ENCODE measurements at places on chromosomes 16 and 17.

- no peak for DNase-seq
Observed at GRCh38 chr17:15475631-15476354, 8.4 kb upstream of the CDRT4 start.

GRCh38 chr17:14044702-14045101 lies 24.6 kb upstream of the COX10 start:
- no peak for DNase-seq

DNA sequence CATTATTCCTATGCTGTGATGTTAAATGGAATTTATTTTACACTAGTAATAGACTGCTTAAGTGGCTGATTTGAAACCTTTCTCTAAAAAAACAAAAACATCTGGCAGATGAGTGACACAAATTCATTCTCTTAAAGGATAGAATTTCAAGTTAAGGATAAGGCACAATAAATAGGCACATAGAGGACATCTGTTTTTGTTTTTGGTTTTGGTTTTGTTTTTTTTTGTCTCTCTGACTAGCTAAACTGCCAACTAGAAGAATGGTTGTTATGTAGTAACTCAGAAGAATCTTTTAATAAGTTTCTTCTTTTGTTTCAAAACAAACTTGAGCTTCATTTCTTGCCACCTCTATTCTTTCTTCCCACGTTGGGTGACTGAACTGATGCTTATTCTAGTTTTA lies 5.1 kb upstream of the VPS4A start:
- no peak for DNase-seq

DNA sequence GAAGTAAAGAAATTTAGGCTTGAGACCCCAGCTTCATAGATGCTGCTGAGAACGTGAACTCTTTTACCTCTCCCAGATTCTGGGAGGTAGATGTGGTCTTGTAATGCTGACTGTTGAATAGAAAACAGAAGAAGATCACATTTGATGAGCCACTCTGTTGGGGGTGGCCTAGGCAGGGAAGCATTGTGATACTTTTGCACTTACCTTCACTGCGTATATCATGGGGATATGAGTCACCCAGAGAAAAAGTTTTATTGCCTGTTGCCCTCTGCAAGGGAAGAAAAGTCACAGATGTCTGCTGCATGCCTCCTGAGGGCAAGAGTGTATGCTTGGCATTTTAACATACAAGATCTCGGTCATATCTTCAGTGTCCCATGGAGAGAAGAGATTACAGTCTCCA lies 365.4 kb downstream of the SNX29 start:
- no peak for DNase-seq

DNA sequence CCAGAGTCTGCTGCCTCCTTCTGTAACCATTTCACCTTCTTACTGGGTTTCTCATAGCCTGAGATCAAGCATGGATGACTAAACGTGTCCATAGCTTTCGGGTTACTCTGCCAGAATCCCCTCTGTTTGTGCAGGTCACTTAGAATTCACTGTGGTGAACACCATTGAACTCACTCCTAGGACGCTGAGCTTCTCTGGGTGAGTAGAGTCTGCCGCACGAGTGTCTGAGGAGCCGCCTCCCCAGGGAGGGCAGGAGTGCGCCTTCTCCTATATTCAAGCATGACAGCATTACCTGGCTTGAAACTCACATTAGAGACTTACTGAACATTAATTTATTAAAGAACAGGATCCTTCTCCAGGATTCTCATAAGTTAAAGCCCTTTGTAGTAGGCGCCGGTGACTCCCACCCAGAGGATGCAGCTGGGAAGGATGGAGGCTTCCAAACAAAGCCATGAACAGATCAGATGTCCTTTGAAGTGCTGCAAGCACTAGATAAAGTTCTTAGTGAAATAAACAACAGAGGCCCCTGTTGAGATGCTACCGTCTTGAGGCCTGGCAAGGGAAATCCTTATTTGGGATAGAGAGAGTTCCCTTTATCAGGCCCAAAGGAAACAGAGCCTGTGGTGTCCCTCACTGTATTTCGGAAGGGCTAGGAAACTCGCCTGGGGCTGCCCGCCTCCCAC lies 144.6 kb upstream of the PLCG2 start:
- DNase-seq, result no peak

- no peak for DNase-seq
Observed at GRCh38 chr17:29949696-29950095, 8.3 kb downstream of the EFCAB5 start.

DNA sequence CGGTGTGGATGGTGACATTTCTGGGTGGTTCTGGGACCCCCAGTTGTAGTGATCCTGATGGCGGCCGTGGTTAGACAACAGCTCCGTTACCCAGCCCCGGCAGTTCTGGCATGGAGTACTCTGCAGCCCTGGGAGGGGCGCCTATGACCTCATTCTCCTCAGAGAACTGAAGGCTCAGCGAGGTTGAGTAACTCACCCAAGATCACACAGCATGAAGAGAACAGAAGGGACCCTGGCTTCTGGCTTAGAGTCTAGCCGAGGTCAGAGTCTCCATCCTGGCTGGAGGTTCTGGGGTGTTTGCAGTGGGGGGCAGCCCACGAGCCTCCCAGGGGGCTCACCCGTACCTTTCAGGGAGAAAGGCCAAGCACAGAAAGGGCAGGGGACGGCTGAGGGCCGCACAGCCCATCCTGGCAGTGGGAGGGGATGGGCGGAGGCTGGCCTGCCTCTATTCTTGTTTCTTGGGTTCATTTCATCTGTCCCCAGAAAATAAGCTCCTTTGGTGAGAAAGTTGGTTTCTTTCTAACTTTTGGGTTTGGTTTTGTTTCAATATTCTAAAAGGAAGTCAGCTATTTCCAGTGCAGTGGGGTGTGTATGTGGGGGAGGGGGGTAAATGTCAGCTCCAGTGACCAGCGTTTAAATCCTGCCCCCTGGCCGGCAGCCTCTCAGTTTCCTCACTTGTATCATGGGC lies 13.2 kb downstream of the ZFPM1 start:
- DNase-seq, result no peak

- no peak for DNase-seq
Observed at GRCh38 chr17:2202996-2203575, 100.5 kb downstream of the SMG6 start.

DNA sequence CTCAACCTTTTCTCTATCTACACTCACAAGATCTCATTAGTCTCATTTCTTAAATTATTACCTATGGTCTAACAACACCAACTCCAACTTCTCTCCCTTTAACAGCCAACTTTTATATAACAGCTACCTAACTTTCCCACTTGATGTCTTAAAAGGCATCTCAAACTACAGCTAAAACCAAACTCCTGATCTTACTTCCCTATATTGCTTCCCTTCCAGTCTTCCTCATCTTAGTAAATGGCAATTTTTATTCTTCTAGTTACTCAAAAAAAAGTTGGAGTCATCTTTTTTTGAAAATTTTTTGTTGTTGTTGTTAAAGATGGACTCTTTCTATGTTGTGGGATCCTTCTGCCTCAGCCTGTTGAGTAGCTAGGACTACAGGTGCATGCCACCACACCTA lies 15.3 kb downstream of the SRR start:
- DNase-seq, result no peak

DNA sequence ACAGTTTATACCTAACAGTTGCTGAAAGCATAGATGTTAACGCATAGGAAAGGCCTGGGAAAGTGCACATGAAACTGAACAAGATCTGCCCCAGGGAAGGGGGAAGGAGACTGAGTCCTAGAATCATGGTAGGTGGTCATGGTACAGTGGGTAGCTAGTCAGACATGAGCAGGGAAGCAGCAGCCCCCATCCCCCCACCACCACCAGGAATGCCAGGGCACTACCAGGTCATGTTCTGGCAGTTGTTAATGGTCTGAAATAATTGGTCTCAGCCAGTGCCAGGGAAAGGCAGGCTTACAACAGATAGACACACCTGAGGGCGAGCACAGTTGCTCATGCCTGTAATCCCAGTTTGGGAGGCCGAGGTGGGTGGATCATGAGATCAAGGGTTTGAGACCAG lies 185.2 kb downstream of the CPPED1 start:
- no peak for DNase-seq

DNA sequence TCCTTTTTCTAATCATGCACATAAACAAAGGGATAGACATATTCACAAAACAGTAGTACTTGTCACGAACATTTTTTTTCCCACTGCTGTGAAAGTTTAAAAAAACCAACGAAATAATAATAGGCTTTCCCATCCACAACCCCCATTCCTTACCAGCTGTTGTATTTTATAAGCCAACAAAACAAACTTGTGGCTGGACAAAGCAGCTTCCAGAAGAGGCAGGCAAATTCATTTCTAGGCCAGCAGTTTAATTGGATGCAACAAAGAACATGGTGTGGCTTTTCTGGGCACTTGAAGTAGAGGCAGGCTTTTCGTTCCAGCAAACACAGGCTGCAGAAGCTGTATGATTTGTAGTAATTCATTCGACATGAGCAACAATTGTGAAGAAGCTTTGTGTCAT lies 56.0 kb upstream of the FAM20A start:
- no peak for DNase-seq

- DNase-seq, result no peak
Observed at GRCh38 chr17:35866341-35866950, 2.2 kb downstream of the HEATR9 start.

GRCh38 chr16:49660626-49661025 lies 195.3 kb downstream of the ZNF423 start:
- DNase-seq, result no peak

- no peak for DNase-seq
Observed at GRCh38 chr17:49872754-49873377, 25.0 kb upstream of the TAC4 start.

GRCh38 chr17:27540318-27541101 lies 84.3 kb downstream of the KSR1 start:
- no peak for DNase-seq

DNA sequence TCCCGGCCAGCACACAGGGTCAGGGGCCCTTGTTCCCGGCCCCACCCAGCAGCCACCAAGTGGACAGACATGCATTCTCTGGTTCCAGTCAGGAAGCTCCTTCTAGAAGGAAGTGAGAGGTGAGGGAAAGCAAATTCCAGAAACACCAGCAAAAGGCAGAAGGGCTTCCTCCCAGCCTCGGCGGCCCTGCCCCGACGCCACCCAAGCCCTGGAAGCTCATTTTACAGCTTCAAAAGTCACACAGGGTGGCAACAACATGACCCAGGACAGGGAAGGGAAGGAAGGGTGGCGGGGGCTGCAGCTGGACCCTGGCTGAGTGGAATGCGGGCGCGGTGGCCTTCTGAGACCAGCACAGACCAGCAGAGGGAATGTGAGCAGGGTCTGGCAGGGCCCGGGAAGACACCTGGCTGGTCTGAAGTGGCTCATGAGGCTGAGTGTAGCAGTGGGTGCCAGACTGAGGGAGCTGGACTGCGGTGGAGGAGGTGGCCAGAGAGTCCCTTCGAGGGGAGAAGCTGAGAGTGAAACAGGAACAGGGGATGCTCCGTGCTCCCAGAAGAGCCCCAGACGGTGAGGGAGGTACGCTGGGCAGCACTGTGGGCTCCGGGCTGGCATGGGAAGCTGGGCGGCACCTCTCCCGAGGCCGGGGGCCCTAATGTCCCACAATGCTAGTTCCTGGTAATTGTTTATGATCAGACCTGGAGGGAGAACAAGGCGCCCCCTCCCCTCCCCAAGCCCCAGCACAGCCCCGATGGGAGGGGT lies 1.9 kb upstream of the UNC13D start:
- no peak for DNase-seq

- no peak for DNase-seq
Observed at GRCh38 chr16:17260276-17260849, 210.4 kb downstream of the XYLT1 start.

- no peak for DNase-seq
Observed at GRCh38 chr16:66374176-66374575, 7.7 kb downstream of the CDH5 start.

- no peak for DNase-seq
Observed at GRCh38 chr17:67004181-67004580, 39.7 kb downstream of the CACNG4 start.

- DNase-seq, result no peak
Observed at GRCh38 chr16:89920723-89921122, 2.1 kb downstream of the MC1R start.

DNA sequence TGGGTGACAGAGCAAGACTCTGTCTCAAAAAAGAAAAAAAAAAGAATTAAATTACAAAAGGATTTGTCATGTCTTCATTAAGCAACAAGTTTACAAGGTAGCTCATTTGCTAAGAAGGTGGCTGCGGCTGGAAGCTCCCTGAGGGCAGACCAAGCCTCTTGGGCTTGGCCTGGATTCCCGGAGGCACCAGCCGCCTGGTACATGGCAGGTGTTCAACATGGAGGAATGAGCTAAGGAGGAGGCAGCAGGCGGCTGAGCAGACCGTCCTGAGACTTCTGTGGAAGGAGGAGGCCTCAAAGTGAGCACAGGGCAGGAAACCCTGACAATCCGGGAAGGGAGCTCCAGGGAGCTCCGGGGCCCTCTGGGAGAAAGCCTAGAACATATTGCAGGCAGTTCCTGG lies 3.2 kb upstream of the MYLK3 start:
- no peak for DNase-seq

DNA sequence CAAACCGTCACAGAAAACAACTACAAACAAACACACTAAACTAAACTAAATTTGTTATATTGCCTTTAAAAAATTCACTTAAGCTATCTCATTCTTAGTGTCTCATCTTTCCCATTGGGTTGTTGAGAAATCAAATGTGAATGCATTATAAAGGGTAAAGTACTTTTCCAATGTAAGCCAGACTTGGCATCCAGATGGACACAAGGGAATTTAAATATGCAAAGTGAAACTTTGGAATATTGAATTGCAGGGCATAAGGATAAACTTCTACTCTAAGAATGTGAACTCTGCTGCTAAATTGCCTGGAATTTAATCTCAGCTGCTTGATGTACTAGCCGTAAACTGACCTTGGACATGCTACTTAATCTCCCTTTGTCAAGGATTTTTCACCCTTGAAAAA lies 1554.6 kb downstream of the CDH8 start:
- DNase-seq, result no peak

- no peak for DNase-seq
Observed at GRCh38 chr17:17815436-17816200, 21.2 kb downstream of the SREBF1 start.

DNA sequence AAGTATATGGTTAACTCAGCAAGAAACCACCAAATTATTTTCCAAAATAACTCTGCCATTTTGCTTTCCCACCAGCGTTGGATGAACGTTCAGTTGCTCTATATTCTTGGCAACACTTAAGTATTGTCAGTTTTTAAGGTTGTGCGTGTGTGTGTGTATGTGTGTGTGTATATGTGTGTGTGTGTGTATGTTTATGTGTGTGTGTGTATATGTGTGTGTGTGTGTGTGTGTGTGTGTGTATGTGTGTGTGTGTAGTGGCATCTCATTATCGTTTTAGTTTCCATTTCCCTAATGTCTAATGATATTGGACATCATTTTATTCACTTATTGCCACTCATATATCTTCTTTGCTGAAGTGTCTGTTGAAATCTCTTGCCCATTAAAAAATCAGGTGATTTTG lies 11.2 kb upstream of the SMTNL2 start:
- DNase-seq, result no peak

GRCh38 chr16:1142911-1143310 lies 10.0 kb upstream of the CACNA1H start:
- DNase-seq, result no peak

Data from activated CD8-positive, alpha-beta memory T cell treated with anti-CD3 and anti-CD28 coated beads for 1 hour (primary cell).